Stimulated activated CD4-positive, alpha-beta T cell treated with anti-CD3 and anti-CD28 coated beads, Interleukin-1b, Interleukin-23, amount 100 ng/mL, for 4 hours (primary cell): ENCODE measurements at places on chromosomes 16 and 17.

GRCh38 chr16:9661336-9662017, 520.8 kb downstream of the GRIN2A start:
- DNase-seq, result no peak

- no peak for DNase-seq
Observed at GRCh38 chr17:17141279-17141678, 64.9 kb downstream of the PLD6 start.

DNA sequence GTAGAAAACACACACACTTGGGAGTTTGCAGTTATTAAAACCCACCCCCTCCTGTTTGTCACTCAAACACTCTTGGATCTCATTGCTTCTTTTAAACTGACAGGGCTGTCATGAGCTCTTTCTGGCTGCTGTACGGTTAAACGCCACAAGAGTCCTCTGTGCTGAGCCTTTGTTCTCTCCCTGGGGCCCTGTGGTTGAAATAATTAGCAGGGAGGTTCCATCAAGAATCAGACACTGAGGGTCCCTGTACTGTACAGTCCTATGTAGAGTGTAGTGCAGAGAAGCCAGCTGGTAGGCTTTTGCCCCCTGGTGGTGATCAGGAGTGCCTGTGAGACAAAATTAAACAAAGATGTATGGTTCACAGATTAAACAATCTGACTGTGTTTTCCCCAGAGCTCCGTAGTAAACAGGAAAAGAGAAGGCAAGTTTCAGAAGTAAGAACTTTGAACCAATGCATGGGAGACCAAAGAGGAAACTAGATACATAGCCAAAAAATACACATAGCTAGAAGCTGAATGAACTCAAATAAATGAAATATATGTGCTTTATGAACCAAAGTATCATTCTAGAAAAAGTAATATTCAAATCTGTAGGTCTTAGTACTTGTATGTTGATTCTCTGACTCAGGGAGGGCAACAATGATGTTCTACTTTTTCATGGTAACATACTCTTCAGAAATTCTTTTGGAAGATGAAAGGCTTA, 1.4 kb upstream of the SSH2 start:
- peak; percentile 32 for DNase-seq

GRCh38 chr17:15436473-15437302, 30.7 kb downstream of the CDRT4 start:
- no peak for DNase-seq
